ENCODE measurements at places on chromosomes 2 and 18. TPM values are rescaled to one million over a fixed set of nuclear protein-coding genes. Genes with fewer than 3 reads are reported as not detected.

The PLGLB2 gene
- not detected for polyA plus RNA-seq

The SIX3 gene
- not detected for polyA plus RNA-seq

The FAM117B gene
- 5.1 TPM for polyA plus RNA-seq

The SLC5A7 gene
- polyA plus RNA-seq: 0.43 TPM

The EVX2 gene
- polyA plus RNA-seq: not detected

The HOXD8 gene
- polyA plus RNA-seq: 50.6 TPM

The SNED1 gene
- polyA plus RNA-seq: 16.7 TPM

The TMEM37 gene
- 18.6 TPM for polyA plus RNA-seq

The GPR17 gene
- 0.18 TPM for polyA plus RNA-seq

The DOCK10 gene
- polyA plus RNA-seq: 15.3 TPM

The IFIH1 gene
- polyA plus RNA-seq: 19.7 TPM

The METTL4 gene
- polyA plus RNA-seq: 8.2 TPM

The CEP192 gene
- 18.0 TPM for polyA plus RNA-seq

The CCDC178 gene
- 7.0 TPM for polyA plus RNA-seq

The HOXD13 gene
- polyA plus RNA-seq: not detected

The EGR4 gene
- polyA plus RNA-seq: not detected

The UGT1A6 gene
- not detected for polyA plus RNA-seq

The DPYSL5 gene
- 0.16 TPM for polyA plus RNA-seq

The NDUFS1 gene
- 86.7 TPM for polyA plus RNA-seq

The MAL gene
- polyA plus RNA-seq: 4.7 TPM

The MYL1 gene
- polyA plus RNA-seq: not detected

The CFAP65 gene
- polyA plus RNA-seq: 0.04 TPM

The STON1 gene
- polyA plus RNA-seq: 46.0 TPM

The FAM110C gene
- 5.8 TPM for polyA plus RNA-seq

The ACADL gene
- 10.5 TPM for polyA plus RNA-seq

The SERPINB2 gene
- polyA plus RNA-seq: 1.1 TPM

The CXCR2 gene
- polyA plus RNA-seq: 3.0 TPM

The TWIST2 gene
- 32.7 TPM for polyA plus RNA-seq

The EPB41L5 gene
- polyA plus RNA-seq: 9.3 TPM

The TFCP2L1 gene
- polyA plus RNA-seq: 0.05 TPM

The STPG4 gene
- not detected for polyA plus RNA-seq

The LRRFIP1 gene
- polyA plus RNA-seq: 27.4 TPM

The APOB gene
- polyA plus RNA-seq: 0.45 TPM
